ENCODE measurements at places on chromosomes 12 and 14. TPM values are rescaled to one million over a fixed set of nuclear protein-coding genes. Genes with fewer than 3 reads are reported as not detected.

DNA sequence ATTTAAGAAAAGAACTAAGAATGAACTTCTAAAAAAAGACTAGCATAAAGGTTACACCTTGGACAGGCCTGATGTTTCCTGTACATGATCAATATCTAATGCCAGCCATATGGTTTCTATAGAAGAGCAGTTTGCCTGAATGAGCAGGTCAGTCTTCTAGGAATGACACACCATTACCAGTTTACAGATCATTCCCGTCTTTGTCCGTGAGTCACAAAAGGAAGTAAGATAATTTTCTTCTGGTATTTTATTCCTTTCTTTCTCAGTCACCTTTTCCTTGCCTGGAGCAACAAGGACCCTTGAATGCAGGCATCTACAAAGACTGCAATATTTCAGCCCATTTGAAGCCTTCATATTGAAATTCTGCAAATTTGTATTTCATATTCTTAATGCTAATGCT lies 44.6 kb upstream of the CNTN1 start:
- no peak for DNase-seq

- DNase-seq, result no peak
Observed at GRCh38 chr14:28770630-28771029, 4.0 kb downstream of the FOXG1 start.

DNA sequence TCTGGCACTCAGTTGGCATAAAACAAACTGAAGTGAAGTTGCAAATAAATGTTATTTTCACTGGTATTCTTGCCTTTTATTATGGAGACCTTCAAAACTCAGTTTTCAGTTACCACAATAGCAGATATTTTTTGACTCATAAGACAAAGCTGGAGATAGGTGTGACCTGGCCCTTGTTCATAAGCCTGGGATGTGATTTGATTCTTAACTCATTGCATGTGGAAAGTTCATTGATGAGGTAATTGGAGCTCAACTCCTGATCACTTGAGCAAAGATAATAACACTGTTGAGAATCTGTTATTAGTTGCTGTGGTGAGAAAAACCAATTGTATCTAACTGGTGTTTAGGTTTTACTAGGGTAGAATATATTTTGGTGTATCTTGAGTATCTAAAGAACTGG lies 105.1 kb downstream of the AEBP2 start:
- no peak for DNase-seq

DNA sequence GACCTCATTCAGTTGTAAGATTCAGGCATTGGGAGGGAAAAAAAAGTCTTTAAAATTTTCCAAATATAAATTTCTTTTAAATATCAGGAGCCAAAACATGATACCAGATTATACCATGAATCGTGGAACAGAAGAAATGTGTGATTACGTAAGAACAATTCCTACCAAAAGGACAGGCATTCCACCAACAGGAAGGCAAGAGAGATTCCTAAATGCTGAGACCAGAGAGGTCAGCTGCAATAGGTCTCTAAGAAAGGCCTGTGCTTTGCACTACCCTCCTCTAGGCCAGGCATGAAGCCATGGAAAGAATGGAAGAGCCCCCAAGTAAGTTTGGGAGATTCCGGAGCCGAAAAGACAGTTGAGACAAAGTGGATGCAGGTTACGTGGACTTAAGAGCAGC lies 83.7 kb downstream of the PTGER2 start:
- DNase-seq, result no peak

- DNase-seq, result peak; percentile 83
Observed at GRCh38 chr12:76863005-76863670, 15.7 kb downstream of the CSRP2 start.

GRCh38 chr12:123036466-123037285 lies 56.2 kb downstream of the ARL6IP4 start:
- no peak for DNase-seq

GRCh38 chr12:81327425-81327824 lies 249.5 kb downstream of the ACSS3 start:
- DNase-seq, result no peak

GRCh38 chr12:69684466-69684865 lies 14.6 kb downstream of the BEST3 start:
- no peak for DNase-seq

GRCh38 chr14:96078625-96079016 lies 39.5 kb downstream of the C14orf132 start:
- no peak for DNase-seq

GRCh38 chr14:102209224-102209966 lies 69.7 kb downstream of the WDR20 start:
- DNase-seq, result peak; percentile 8

- peak; percentile 26 for DNase-seq
Observed at GRCh38 chr12:95790033-95790916, at the start of gene NTN4. Gene NTN4, minus strand, starts transcription at chr12:95790764. Its CDS starts 455 bp downstream, at chr12:95790309.

- DNase-seq, result no peak
Observed at GRCh38 chr14:96958057-96958456, 160.9 kb downstream of the VRK1 start.

DNA sequence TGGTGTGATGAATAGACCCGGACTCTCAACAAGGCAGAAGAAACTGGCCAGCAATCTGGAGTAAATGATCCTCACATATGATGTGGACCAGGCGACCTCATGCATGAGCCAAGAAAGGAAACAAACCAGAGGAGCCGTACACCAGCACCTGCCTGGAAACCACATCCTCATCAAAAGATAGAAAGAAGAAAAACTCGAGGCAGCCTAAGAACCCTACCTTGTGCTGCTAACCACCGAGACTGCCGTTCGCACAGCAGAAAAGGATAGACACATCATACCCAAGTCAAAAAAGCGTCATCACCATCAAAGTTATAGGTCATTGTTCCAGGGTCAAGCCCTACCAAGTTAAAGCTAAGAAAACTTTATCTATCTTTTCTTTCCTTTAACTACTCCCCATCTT lies 66.7 kb downstream of the RESF1 start:
- no peak for DNase-seq

GRCh38 chr12:65740873-65741600 lies 83.2 kb upstream of the HMGA2 start:
- DNase-seq, result peak; percentile 81

DNA sequence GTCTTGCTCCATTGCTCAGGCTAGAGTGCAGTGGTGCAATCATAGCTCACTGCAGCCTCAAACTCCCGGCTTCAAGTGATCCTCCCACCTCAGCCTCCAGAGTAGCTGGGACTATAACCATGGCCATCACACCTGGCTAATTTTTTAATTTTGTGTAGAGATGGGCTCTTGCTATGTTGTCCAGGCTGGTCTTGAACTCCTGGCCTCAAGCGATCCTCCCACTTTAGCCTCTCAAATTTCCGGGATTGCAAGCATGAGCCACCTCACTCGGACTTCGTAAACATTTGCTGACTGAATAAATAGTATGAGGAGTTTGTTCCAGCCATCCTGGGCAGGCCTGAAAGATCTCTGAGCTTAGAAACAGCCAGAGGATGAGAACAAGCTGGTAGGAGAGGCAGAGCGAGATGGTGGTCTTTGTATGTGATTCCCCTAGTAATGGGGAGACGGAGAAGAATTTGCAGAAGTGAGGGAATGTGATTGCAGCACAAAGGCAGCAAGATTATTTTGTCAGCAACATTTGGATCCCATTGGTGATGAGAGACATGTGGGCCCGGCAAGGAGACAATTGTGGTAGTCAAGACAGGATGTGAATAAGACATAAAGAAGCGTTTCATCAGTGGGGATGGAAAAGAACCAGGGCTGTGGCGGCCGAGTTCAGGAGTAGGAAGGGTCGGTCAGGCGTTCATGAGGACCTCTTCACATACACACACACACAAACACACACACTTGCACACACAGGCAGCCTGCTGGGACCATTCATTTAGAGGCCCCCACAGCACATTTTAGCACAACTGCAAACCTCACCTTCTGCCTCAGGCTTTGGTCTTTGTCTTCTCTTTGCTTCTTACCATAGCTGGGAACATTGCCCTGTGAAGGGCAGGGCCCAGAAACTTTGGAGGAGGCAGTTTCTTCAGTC lies 155.5 kb downstream of the ZFP36L1 start:
- peak; percentile 81 for DNase-seq

The GALNT8 gene
- not detected for total RNA-seq

The MANSC1 gene
- total RNA-seq, result 8.5 TPM

The RAD9B gene
- 0.39 TPM for total RNA-seq

The TMPO gene
- 163 TPM for total RNA-seq

The FAR2 gene
- 11.9 TPM for total RNA-seq

The ADCY6 gene
- 10.3 TPM for total RNA-seq

Data from RPMI7951 (cell line).